Thymus (tissue), 14 donors: ENCODE measurements at places on chromosomes 12 and 14.
A peak's percentile ranks its signal among the peaks of the same experiment; 100 is the strongest.

DNA sequence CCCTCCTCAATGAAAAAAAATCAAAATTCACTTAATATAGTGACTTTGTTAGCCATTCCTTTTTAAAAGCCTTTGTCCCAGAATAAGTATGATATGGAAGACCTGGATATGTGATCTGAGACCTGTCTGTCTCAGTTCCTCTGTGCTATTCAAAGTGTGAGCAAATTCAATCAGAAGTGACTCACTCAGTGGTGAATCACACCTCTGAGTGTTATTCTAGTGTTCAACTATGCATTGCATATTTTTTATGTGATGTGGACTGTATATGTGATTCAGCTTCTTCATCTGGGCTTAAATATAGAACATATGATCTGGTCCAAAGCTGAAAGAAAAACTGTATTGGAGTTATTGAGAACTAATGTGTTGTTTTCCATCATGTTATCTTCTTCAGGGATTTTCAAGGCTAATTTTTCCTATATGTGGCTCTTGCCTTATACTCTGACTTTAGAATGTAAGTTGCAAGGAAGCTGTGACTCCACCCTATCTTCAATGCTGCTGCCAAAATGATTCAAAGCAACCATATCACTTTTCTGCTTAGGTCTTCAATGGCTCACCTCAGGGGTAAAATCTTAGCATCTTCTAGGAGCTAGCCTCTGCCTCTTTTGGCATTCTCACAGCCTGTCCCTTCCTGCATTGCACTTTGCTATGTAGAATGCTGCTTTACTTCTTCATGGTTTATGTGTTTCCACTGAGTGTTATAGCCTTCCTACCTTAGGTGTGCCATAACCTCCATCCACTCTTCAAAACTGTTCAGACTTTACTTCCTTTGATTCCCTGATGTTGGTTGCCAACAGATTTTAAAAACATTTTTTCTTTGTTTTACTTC is 169.8 kb downstream of the OTOGL start:
- DNase-seq: no peak

GRCh38 chr12:32061033-32061432 is 45.6 kb upstream of the BICD1 start:
- DNase-seq: no peak

- DNase-seq: no peak
Observed at GRCh38 chr14:71354801-71355200, 447.5 kb downstream of the PCNX1 start.

- DNase-seq: peak; percentile 49
Observed at GRCh38 chr14:21300892-21301291, 21.0 kb downstream of the RPGRIP1 start.

GRCh38 chr14:33812601-33813000 is 138.3 kb downstream of the EGLN3 start:
- DNase-seq: no peak

- no peak for DNase-seq
Observed at GRCh38 chr12:100567945-100568344, 5.5 kb upstream of the GAS2L3 start.

DNA sequence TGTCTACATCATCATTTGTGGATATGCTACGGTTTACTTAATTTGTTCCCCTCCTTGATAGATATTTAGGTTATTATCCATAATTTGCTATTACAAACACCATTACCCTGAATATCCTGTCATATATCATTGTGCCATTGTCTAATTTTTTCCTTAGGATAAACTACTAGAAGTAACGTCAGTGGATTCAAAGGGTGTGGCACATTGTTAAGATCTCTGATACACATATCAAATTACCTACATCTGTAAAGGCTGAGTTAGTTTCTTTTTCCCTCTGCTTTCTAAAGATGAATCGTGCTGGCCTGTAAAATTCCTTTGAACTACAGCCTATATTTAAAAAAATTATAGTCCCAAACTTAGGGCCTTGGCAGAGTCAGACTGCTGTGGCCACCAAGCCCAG is 53.9 kb upstream of the STRN3 start:
- DNase-seq: no peak

DNA sequence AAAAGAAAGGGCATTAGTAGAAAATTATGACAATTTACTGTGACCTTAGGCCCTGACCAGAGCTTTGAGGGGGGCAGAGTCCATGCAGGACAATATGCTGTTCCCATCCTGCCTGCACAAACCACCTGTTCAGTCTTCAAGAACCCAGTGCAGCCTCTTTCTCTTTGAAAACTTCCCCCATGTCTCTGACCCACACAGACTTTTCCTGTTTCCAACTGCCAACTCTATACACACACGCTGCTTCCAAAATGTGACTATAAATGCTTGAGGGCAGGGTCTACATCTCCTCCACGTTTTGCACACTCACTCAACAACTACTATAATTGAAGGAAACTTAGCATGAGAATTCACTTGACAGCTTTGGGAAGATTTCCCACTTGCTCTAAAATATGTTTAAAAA is 36.6 kb upstream of the SYCP3 start:
- DNase-seq: peak; percentile 31

- DNase-seq: no peak
Observed at GRCh38 chr14:103535081-103535890, 6.3 kb downstream of the TRMT61A start.

GRCh38 chr12:10558789-10559188 is 53.1 kb downstream of the EIF2S3B start:
- DNase-seq: no peak

GRCh38 chr14:101058571-101058970 is 155.0 kb upstream of the RTL1 start:
- no peak for DNase-seq

DNA sequence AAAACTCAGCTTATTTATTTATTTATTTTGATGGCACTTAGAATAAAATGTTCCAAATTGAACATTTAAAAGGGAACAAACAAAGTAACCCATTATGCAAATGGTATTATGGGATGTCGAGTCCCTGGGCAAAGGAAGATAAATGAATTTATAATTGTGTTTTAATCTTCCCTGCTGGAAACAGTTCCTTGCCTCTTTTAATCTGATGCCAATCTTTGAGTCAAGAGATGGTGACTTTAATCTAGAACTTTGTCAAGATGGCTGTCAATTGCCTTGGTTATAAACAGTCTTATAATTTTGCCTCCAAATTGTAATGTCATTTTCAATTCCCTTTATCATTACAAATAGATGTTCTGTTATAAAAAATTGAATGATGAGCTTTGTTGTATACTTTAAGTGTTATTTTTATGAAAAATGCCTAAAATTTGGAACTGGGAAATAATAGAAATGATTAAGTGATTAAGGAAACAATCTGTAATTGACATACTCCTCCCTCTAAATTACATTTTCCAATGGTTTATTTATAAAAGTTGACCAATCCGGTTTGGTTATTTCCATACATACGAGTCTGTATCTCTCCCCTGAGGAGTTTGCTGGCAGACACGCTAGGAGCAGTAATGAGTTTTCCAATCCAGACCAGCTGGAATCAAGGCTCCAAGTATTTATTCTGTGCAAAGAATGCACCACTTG is 134.9 kb upstream of the FRMD6 start:
- no peak for DNase-seq

GRCh38 chr14:62662811-62663455 is 382.3 kb downstream of the KCNH5 start:
- no peak for DNase-seq

GRCh38 chr12:6507102-6507998 is 13.4 kb downstream of the NCAPD2 start:
- DNase-seq: no peak

- no peak for DNase-seq
Observed at GRCh38 chr12:93798279-93799151, 121.3 kb downstream of the CRADD start.

GRCh38 chr14:93009471-93010129 is 86.7 kb downstream of the CHGA start:
- DNase-seq: no peak

DNA sequence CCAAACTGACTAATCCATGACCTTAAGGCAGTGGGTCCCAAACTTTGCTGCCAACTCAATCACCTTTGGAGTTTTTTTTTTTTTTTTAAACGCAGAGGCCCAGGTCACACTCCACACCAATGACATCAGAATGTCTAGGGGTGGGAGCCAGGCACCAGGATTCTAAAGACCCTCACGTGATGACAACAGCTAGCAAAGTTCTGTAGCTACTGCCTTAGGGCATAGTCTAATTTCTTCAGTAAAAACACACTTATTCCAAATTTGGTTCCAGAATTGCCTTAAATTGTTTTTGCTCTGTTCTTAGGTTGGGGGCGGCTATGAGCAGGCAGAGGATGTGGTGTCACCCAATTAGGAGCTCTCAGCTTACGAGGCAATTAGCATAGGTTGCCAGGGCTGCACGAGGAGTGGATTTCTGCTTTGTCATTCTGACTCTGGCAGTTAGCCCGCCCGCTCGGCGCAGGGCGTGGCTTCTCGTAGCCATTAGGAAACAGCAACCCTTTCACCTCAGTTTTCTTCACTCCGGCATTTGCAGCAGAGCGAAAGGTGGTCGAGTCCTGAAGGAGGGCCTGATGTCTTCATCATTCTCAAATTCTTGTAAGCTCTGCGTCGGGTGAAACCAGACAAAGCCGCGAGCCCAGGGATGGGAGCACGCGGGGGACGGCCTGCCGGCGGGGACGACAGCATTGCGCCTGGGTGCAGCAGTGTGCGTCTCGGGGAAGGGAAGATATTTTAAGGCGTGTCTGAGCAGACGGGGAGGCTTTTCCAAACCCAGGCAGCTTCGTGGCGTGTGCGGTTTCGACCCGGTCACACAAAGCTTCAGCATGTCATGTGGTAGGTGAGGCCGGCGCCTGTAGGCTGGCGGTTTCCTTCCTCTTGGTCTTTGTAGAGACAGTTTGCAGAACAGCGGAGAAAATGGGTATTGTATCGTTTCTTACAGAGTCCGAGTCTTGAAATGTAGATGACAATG is 16.7 kb upstream of the EID3 start:
- DNase-seq: peak; percentile 93
